NCI-H1105 (cell line): ENCODE measurements at places on chromosomes 1 and 21.

- DNase-seq: no peak
These were observed 350.8 kb downstream of the PTPRU start for GRCh38 chr1:29586991-29587745.

- DNase-seq: no peak
These were observed 117.0 kb downstream of the ST6GALNAC3 start for GRCh38 chr1:76191561-76191960.

DNA sequence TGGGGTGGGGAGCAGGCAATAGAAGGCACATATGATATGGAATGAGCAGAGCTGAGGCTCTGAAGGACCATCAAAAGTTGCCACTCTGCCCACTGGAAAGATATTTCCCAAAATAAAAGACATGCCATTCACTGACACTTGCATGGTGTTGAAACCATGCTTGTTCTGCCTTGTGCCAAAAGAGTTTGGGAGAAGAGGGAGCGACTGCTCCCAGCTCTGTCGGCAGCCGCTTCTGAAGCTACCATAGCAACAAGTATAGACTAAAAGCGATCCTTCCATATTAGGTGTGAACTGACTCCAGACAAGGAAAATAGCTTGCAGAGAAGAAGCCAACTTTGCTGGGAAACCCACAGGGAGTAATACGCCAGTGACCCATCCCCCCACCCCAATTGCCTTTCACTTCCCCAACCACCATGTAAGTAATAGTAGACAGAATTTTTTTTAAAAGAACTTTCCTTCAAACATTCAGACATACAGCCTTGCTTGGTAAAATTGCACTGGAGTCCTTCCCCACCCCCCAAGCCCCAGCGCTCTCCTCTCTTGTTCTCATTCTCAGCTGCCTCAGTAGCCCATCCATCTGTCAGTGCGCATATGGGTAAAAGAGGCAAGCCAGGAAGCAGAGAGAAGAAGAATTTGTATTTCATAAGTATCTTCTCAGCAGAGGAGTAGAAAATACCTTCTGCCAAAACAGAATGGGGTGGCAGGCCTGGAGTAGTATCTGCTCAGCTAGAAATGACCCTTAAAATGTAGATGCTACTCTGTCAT is 263.7 kb downstream of the OMA1 start:
- no peak for DNase-seq

DNA sequence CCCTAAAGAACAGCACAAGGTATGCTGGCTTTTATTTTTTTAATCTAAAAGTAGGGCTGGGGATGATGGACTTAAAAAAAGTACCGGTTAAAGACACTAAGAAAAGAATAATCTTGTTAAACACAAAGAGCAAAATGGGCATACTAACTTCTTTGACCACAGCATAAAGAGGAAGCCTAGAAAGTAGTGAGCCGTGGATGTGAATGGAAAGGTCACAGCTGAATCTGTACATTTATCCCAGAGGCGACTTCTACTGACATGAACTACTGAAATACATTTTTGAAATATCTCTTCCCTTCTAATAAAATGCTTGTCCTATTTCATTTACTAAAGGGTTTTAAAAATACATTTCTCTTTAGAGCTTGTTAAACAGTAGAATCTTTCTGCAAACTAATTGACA is 140.7 kb downstream of the SLC45A1 start:
- DNase-seq: no peak

- peak; percentile 53 for DNase-seq
These were observed 61.4 kb downstream of the ACBD3 start for GRCh38 chr1:226125097-226125630.

GRCh38 chr1:241990040-241990439 is 8.9 kb downstream of the MAP1LC3C start:
- DNase-seq: no peak

DNA sequence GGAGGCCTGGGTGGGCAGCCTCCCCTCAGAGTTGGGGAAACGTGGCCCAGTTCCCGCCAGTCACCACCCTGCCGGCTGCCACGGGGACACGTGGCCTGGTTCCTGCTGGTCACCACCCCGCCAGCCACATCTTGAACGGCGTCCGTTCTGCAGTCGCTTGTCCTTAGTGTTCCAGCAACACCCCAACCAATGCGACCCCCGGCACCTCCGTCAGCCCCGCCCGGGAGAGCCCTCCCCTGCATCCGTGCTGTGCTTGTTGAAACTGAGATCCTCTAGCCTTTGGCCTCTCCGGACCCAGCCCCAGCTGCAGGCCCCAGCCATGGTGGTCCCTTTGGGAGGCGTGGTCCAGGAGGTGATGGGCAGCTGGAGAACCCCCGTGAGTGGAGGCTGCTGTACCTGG is 18.7 kb downstream of the PRKCZ start:
- DNase-seq: no peak

DNA sequence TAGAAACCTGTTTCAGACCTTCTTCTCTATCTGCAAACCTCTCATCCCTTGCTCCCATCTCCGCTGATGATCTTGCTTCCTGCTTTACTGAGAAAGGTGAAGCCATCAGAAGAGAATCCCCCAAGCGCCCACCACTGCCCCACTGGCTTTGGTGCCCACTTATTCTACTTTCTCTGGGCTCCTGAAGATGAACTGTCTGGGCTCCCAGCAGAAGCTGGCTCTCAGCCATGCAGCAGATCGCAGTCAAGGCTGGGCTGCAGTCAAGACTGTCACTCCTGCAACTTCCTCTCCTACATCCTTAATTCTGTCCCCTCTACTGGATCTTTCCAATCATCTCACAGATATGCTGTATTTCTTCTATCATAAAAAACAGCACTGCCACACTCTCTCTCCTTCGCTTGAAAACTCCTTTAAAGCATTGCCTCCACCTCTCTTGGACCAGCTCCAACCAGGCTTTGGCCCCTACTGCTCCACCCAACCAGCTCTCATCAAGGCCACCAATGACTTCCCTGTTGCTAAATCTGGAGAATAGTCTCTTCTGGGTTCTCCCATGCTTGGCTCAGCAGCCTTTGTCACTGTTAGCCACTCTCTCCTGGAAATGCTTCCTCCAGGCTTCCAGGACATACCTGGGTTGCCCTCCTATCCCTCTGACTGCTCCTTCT is 25.8 kb downstream of the TRIM62 start:
- DNase-seq: no peak

GRCh38 chr1:207021876-207022596 is 10.5 kb downstream of the C1orf116 start:
- no peak for DNase-seq

DNA sequence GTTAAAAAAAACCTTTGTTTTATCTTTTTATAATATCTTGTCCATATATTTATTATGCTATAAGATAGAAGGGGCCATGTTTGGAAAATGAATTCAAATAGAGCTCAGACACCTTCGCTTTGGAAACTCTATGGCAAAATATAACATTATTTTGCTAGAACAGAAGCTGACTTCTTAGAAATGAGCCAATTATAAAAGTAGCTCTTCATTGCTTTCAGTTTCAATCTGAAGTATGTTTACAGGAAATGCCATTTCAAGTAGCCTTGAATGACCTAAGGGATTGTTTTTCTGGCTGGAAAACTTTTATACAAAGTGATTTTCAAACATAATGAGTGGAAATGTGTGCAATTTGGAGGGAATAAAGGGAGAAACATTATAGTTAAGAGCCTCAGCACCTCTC is 37.8 kb upstream of the GBP5 start:
- no peak for DNase-seq

DNA sequence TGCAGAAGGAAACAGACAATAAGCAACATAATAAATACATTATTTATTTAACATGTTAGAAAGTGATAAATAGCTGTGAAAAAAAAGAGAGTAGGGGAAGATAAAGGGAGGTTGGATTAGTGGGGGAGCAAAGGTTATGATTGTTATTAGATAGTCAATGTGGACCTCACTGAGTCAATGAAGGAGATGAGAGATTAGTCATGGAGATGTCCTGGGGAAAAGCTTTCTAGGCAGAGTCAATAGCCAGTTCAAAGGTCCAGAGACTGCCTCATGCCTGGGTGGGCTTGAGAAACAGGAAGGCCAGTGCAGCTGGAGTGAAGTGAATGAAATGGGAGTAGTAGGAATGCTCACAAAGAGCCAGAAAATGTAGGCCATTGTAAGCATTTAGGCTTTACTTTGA is 187.1 kb upstream of the CACYBP start:
- no peak for DNase-seq

DNA sequence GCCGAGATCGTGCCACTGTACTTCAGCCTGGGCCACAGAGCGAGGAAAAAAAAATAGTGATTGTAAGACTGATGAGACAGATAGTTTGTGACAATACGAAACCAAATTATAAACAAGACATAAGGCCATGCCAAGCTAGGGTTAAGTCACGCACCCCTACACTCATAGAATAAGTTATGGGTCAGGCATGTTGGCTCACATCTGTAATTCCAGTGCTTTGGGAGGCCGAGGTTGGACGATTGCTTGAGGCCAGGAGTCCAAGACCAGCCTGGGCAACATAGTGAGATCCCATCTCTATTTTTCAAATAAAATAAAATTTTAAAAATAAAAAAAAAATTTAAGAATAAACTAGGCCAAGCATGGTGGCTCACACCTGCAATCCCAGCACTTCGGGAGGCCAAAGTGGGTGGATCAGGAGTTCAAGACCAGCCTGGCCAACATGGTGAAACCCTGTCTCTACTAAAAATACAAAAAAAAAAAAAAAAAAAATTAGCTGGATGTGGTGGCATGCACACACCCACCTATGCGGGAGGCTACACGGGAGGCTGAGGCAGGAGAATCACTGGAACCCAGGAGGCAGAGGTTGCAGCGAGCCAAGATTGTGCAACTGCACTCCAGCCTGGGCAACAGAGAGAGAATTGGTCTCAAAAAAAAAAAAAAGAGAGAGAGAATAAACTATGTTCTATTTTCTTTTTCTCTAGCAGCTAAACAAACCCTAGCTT is 50.1 kb upstream of the SPOCD1 start:
- DNase-seq: no peak

DNA sequence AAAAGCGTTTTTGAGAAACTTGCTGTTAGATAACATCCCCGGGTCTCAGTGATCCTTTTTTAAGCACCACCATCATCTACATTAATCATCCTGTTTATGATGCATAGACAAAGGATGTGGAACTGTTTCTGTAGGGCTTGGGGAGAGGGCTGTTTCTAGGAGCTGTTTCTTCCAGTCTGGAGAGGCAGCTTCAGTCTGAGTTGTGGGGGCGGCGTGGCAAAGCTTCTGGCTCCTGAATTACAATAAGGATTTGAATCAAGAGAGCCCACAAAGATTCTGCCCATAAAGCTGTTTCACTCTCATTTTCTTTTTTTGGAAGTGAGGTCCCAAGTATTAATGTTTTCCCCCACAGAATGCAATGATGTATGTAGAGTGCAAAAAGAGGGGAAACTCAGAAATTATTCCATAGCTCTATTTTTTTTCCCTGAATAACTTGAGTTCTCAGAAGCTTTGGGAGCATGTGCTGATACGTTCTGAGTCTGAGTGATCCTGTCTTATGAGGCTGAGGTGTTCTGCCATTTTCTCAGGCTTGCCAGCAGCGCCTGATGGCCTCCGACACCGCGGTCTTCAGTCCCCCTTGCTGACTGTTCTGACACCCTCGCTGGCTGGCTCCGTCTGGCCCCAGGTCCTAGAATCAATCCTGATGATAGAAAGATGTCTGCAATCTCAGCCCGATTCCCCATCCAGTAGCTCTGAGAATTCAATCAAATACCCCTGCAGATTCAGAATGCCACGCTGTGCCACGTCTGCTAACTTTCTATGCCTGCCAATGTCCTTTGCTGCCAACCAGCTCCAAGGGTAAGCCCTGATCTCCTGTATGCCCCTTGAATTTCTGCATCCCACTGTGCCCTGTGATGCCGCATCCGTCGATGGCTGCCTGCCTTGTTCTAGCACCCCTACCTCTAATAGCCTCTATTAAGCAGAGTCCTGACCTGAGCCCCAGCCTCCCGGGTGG is 92.4 kb upstream of the AKT3 start:
- no peak for DNase-seq

- DNase-seq: no peak
These were observed 93.1 kb upstream of the RUNX1 start for GRCh38 chr21:35142036-35142815.

DNA sequence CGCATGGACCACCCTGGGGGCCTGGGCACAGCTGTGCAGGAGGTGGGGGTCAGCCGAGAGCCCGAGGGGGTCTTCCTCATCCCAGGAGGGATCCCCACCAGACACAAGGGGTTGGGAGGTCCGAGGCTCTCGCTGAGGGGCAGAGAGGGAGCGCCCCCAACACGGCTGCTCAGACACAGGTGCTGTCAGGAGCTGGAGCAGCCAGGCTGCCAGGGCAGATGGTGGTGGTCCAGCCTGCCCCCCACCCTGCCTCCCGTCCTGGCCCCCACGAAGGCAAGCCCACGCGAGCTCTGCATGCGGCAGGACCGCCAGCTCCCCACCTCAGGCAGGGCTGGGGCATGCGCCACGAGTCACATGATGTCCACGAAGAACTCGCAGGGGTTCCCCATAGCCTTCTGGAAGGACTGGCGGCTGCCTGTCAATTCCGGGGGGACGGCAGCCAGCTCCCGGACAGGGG is 4.7 kb downstream of the TAS1R3 start:
- no peak for DNase-seq

DNA sequence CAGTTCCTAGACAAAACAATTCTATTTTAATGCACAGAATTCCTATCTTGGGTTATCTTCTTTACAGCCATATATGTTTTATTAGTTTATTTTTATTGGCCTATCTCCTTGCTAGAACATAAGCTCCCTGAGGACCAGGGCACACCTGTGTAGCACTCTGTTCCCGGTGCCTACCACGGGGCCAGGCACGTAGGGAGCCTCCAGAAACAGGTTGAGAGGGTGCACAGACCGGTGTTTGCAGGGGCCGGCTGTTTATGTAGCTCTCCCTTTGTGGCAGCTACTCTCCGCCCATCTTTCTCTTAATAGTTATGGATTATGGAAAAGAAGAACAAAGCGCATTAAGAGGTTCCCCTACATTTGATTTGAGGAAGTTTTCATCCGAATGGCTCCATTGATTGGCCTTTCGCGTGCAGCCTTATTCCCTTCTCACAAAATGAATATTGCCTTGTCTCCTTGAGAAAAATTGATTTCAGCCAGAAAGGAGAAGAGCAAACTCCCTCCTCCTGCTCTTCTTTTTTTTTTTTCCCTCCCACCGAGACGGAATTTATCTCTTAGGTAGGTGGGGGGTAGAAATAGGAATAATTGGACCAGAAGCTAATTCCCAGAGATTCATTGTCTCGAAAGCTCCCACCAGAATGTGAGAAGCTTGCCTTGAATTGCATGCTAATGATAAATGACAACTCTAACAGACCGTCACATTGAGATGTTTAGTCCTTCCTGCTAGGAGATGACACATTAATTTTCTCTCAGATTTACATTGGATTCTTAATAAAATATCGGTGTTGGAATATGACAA is 447.4 kb downstream of the CAMTA1 start:
- DNase-seq: no peak

GRCh38 chr1:70718086-70718630 is 307.1 kb downstream of the CTH start:
- DNase-seq: no peak

GRCh38 chr1:4468804-4469514 is 185.4 kb upstream of the AJAP1 start:
- no peak for DNase-seq

- DNase-seq: no peak
These were observed 1.3 kb upstream of the KLHDC7A start for GRCh38 chr1:18479454-18479853.

- DNase-seq: no peak
These were observed 44.7 kb downstream of the EIF2B3 start for GRCh38 chr1:44941424-44942324.

- DNase-seq: no peak
These were observed 97.6 kb downstream of the PDE4B start for GRCh38 chr1:65890201-65890843.
